ENCODE measurements at places on chromosomes 4 and X. TPM values are rescaled to one million over a fixed set of nuclear protein-coding genes. Genes with fewer than 3 reads are reported as not detected.

DNA sequence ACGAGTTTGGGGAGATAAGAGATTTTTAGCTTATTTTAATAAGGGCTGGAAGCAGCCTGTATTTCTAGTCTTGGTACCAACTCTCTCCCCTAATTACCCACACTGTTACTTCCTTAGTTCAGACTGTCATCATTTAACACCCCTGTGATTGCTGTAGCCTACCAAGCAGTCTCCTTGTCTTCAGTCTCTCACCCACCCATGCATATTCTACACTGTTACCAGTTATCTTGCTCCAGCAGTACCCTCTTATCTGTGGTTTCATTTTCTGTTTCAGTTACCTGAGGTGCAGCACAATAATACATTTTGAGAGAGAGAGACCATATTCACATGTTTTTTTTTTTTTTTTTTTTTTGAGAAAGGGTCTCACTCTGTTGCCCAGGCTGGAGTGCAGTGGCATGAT is 80.2 kb downstream of the DIAPH2 start:
- no peak for DNase-seq

GRCh38 chr4:126455865-126456264 is 1141.1 kb downstream of the FAT4 start:
- no peak for DNase-seq

The ATP1B4 gene
- total RNA-seq = not detected

The ZNF185 gene
- 5.2 TPM for total RNA-seq

The PPP1R2C gene
- 0.38 TPM for total RNA-seq
